ENCODE measurements at places on chromosomes 2 and 18. TPM values are rescaled to one million over a fixed set of nuclear protein-coding genes. Genes with fewer than 3 reads are reported as not detected.

The KCTD18 gene
- 27.6 TPM for total RNA-seq

The ESCO1 gene
- 14.6 TPM for total RNA-seq

The CNDP1 gene
- total RNA-seq, result not detected

The UGT1A10 gene
- total RNA-seq, result not detected

The ASB18 gene
- total RNA-seq, result not detected

The IMPA2 gene
- 1.2 TPM for total RNA-seq

The HOXD12 gene
- total RNA-seq, result not detected

The CXCR1 gene
- total RNA-seq, result not detected

The ARHGAP15 gene
- not detected for total RNA-seq

The TMBIM1 gene
- 165 TPM for total RNA-seq

The NT5C1B gene
- not detected for total RNA-seq

The MTLN gene
- total RNA-seq, result 42.2 TPM

The LGALSL gene
- total RNA-seq, result 3.1 TPM

The LDLRAD4 gene
- 4.1 TPM for total RNA-seq

The TUBB8B gene
- not detected for total RNA-seq

The SLC30A3 gene
- total RNA-seq, result 0.09 TPM

The GALR1 gene
- total RNA-seq, result not detected

The ABCB11 gene
- total RNA-seq, result not detected

The TEX44 gene
- total RNA-seq, result not detected

The GNAL gene
- total RNA-seq, result 0.32 TPM

The IL36G gene
- total RNA-seq, result not detected

The TACR1 gene
- not detected for total RNA-seq

The TXNDC2 gene
- total RNA-seq, result not detected

The LRRTM4 gene
- not detected for total RNA-seq

The CRACDL gene
- total RNA-seq, result not detected

The FIGLA gene
- total RNA-seq, result not detected

The DSC2 gene
- total RNA-seq, result 2.8 TPM

The C1GALT1C1L gene
- 0.74 TPM for total RNA-seq

The NCOA1 gene
- total RNA-seq, result 9.8 TPM

The AGXT gene
- not detected for total RNA-seq

The EFR3B gene
- total RNA-seq, result 1.4 TPM

The NDC80 gene
- 11.9 TPM for total RNA-seq

The MOB1A gene
- total RNA-seq, result 159 TPM

The LRRC30 gene
- not detected for total RNA-seq

The DYSF gene
- 0.30 TPM for total RNA-seq

The TTC27 gene
- 32.2 TPM for total RNA-seq
